BE2C (cell line): ENCODE measurements at places on chromosomes 3 and 15.

GRCh38 chr15:96893159-96893906 lies 562.8 kb downstream of the NR2F2 start:
- no peak for DNase-seq

DNA sequence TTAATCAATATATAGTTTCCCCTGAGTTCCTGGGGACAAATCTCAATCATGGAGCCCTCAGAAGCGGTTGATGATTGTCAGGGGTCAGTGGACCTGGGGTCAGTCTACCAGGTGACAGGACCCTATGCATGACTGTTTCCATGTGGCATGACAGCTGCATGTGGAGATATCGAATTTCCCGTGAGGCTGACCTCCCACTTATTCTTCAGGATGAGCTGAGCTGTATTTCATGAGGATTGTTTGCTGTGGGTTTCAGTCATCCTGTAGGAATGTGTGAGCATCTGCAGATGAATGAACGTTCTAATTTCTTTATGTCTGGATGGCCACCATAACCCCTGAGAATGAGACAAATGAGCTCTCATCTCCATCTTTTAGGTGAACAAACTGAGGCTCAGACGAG lies 93.0 kb upstream of the HES1 start:
- DNase-seq = no peak

GRCh38 chr3:65472501-65472900 lies 566.2 kb downstream of the MAGI1 start:
- DNase-seq = no peak

DNA sequence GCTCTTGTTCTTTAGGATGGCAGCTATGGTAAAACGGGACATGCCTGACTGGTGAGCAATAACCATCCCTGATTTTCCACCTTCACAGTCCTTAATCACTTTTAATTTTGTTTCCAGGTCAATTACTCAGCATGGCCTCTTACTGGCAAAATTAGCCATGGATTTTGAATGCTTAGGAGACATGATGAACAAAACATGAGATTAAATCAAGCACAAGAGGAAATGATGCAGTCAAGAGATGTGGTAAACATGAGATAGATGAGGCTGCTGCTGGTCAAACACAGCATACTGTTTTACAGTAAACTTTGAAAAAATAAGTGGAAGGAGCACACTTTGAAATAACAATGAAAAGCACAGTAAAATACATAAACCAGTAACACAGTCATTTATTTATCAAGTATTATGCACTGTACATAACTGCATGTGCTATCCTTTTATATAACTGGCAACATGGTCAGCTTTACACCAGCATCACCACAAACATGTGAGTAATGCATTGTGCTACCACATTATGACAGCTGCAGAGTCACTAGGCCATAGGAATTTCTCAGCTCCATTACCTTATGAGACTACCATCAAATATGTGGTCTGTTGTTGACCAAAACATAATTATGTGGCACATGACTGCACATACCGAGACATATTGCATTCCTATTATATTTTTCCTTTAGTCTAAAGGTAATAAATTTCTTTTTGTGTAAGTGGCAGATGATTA lies 30.1 kb upstream of the ZNF502 start:
- no peak for DNase-seq

GRCh38 chr3:142609136-142609535 lies 12.9 kb downstream of the PLS1 start:
- DNase-seq = no peak

DNA sequence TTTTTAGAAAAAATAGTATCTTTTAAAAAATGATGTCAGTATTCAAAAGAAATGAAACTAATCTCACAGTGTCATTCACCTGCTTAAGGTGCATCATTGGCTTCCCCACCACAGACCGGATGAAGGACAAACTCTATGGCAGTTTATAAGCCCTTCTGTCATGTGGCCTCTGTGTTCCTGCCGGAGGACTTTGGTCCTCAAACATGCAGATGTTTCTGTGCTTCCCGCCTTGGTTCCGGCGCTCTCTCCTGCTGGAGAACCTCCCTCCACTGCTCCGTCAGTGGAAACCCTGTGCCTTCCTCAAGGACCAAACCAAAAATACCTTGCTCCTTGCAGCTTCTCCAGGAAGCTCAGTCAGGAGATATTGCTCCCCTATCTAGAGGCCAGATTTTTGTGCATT lies 326.3 kb downstream of the UACA start:
- no peak for DNase-seq

GRCh38 chr15:80880086-80880485 lies 100.9 kb downstream of the CEMIP start:
- no peak for DNase-seq

GRCh38 chr3:1609416-1609815 lies 489.2 kb upstream of the CNTN4 start:
- DNase-seq = no peak

DNA sequence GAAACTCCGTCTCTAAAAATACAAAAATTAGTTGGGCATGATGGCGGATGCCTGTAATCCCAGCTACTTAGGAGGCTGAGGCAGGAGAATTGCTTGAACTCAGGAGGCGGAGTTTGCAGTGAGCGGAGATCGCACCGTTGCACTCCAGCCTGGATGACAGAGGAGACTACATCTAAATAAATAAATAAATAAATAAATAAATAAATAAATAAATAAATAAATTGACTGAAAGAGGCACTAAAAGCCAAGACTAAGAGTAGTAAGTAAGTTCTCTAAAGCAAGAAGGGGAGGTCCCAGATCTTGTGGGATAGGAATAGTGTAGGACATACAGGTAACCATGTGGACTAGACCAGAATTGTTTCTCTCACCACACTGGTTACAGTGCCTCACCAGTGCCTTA lies 40.0 kb downstream of the TLNRD1 start:
- DNase-seq = no peak

DNA sequence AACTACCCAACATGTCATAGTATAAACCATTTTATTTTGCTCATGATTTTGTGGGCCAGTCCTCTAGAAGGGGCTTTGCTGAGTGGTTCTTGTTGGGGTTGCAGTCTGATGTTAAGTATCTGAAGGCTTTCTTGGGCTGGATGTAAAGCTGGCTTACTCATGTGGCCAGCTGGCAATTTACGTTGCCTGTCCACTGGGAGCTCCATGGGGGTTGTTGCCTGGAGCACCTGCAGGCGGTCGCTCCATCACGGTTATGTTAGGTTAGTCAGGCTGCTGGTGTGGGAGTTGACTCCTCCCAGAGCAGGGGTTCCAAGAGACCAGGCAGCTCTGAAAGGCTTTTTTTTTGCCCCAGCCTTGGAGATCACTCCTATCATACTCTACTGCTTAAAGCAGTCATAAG lies 98.1 kb downstream of the NR1D2 start:
- no peak for DNase-seq

DNA sequence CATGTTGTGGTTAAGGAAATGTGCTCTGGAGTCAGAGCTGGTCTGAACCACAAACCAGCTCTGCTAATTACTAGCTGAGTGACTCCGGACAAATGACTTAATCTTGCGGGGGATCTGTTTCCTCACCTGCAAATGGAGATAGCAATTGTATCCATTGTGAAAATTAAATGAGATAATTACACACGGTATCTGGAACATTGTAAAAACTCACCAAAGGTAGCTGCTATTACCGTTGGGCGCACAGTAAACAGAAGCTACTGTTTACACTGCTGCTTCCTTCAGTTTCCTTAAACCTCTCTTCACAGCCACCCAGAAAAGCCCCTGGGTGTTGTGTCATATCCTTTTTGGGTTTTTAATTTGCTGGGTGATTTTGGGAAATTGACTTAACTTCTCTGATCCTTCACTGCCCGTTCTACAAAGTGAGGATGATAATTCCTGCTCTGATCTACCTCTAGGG lies 107.8 kb downstream of the MEGF11 start:
- no peak for DNase-seq

DNA sequence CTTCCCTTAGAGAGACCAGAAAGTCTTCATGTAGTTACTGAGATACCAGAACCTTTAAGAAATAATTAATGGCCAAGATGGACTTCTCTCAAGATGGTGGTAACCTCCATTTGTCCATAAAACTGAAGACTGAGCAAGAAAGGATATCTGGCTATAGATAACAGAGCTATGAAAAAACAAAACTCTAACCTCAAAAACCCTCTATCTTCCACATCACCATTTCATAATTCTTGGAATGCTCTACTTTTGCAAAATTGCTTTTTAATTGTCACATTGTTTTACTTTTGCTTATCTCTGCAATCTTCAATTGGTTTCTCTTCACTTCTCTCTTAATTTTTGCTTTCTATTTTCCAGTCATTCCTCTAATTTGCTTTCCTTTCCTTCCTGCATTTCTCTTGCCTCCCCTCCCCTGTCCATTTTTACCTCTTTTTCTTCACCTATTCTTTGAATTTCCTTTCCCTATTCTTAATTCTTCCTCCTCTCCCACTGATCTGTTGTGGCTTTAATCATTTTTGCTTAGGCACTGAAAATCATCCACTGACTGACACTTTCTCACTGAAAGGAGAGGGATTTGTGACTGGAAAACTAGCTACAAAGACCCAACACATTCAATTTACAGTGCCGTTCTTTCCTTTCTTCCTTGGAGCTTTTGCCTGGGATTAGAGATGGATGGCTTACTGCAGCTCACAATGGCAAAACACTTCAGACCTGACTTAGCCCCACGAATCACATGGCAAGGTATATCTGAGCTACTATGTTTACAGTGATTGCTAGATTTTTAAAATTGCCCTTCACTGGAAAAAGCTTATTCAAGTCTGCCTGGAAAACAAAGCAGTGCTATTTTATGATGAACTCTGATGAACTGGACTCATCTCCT lies 242.8 kb downstream of the CHST2 start:
- DNase-seq = no peak

DNA sequence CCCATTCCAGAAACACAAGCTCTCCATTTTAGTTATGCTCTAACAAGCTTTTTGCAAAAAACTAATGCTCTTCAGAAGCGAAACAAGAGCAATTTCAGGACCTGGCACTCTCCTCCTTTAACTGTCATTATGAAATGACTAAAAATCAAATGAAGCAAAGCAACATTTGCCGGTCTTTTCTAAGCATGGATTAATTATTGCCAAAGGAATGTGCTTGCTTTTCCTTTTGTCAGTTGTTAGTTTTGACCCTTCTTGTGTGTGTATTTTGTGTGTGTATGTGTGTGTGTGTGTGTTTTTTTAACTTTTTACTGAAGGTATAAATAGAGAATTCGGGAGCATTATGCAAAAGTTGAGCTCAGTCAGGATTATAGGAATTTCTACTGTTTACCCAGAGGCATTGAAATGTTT lies 509.1 kb downstream of the TUSC7 start:
- DNase-seq = no peak

GRCh38 chr3:58164906-58165821 lies 45.6 kb downstream of the DNASE1L3 start:
- DNase-seq = no peak

DNA sequence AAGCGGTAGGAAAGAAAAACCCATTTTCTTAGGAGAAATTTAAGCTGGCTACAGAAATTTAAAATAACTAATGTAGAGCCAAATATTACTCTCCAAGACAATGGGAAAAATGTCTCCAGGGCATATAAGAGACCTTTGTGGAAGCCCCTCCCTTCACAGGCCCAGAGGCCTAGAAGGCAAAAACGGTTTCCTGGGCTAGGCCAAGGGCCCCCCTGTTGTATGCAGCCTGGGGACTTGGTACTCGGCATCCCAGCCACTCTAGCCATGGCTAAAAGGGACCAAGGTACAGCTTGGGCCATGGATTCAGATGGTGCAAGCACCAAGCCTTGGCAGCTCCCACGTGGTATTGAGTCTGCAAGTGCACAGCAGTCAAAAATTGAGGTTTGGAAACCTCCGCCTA lies 90.1 kb downstream of the CGGBP1 start:
- no peak for DNase-seq

GRCh38 chr15:25735550-25736384 lies 127.4 kb downstream of the ATP10A start:
- no peak for DNase-seq

GRCh38 chr3:141352262-141352984 lies 15.9 kb upstream of the ZBTB38 start:
- no peak for DNase-seq

GRCh38 chr3:59995563-59995962 lies 945.7 kb upstream of the CFAP20DC start:
- DNase-seq = no peak

GRCh38 chr3:15665510-15666150 lies 64.1 kb downstream of the BTD start:
- DNase-seq = no peak

- peak; percentile 34 for DNase-seq
These were observed 87.0 kb downstream of the TMEM108 start for GRCh38 chr3:133125171-133125570.

DNA sequence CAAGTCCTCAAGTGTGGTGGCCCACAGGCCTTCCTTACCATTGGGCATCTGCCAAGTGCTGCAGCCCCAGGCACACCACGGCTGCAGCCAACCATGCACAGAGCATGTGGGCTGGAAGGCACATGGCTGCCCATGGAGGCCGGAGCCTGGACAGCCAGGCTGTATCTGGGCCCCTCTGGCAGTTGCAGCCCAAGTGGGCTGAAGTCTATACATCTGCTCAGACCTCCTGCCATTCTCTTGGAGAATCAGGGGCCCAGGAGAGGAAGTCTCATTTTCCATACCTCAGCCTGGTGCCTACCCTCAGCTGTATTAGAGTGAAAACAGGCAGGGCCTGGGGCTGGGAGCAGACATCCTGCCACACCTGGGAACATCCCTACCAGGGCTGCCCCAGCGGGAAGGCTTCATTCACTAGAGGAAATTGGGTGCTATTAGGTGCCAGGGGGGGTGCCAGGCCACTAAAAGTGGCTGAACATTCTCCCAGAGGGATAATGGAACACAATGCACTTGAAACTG lies 48.0 kb upstream of the SLCO2A1 start:
- DNase-seq = peak; percentile 43

DNA sequence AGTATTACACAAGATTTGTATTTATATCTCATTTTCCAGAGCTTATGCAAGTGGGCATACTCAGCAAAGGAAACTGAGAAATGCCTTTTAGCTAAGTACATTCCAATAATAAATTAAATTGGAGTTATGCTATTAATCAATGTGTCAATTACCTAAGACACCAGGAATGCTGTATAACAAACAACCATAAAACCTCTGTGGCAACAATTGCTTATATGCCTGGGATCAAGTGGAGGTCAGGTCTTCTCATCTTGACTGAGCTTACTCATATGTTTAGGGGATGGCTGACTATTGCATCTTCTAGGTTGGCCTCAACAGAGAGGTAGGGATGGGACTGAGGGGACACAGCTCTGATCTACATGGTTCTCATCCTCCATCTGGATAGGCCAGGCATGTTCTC lies 30.7 kb downstream of the CD200R1L start:
- DNase-seq = no peak
